Mammary microvascular endothelial cell (primary cell): ENCODE measurements at places on chromosomes 7 and 10. TPM values are rescaled to one million over a fixed set of nuclear protein-coding genes. Genes with fewer than 3 reads are reported as not detected.

The TMEM178B gene
- not detected in 2 replicates for total RNA-seq

The ADAM22 gene
- 0.20 and 0.67 TPM in 2 replicates for total RNA-seq

The RGS10 gene
- total RNA-seq: 60.9 and 61.0 TPM in 2 replicates

The ARID5B gene
- total RNA-seq: 8.5 and 9.5 TPM in 2 replicates

The NEUROD6 gene
- not detected in 2 replicates for total RNA-seq
